ENCODE measurements at places on chromosomes 6 and 20. TPM values are rescaled to one million over a fixed set of nuclear protein-coding genes. Genes with fewer than 3 reads are reported as not detected.

The CEP57L1 gene
- total RNA-seq, result 21.9 TPM

The EBF4 gene
- 16.7 TPM for total RNA-seq

DNA sequence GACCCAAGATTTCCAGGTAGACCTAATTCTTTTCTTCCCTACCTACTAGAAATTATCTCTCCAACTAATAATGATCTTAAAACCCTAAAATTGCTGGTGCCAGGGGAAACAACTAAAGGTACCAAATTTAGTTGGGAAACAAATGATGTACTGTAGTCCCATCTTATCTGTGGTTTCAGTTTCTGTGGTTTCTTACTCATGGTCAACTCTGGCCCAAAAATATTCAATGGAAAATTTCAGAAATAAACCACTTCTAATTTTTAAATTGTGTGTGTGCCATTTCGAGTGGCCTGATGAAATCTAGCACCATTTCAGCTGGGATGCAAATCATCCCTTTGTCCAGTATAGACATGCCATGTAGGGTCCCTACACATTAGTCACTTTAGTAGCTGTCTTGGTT is 475.2 kb upstream of the EPHA7 start:
- no peak for DNase-seq

- no peak for DNase-seq
Observed at GRCh38 chr6:54291738-54292137, 16.5 kb upstream of the TINAG start.
